HFFc6 (cell line): ENCODE measurements at places on chromosomes 11 and 22. TPM values are rescaled to one million over a fixed set of nuclear protein-coding genes. Genes with fewer than 3 reads are reported as not detected.
A peak's percentile ranks its signal among the peaks of the same experiment; 100 is the strongest.

PTGDR2 gene
- total RNA-seq: not detected in 3 replicates

FAM227A gene
- total RNA-seq: 0.72 to 1.2 TPM (median 0.78 TPM) in 3 replicates

FERMT3 gene
- total RNA-seq: 1.4 to 2.1 TPM (median 1.8 TPM) in 3 replicates

PTPRCAP gene
- not detected in 3 replicates for total RNA-seq

TSSK2 gene
- total RNA-seq: not detected in 3 replicates

HEPHL1 gene
- total RNA-seq: not detected in 3 replicates

KCNQ1OT1 gene
- 0.43 to 0.82 TPM (median 0.46 TPM) in 3 replicates for total RNA-seq

- no peak overlapping the region for H3K27ac ChIP-seq
- H3K27me3 ChIP-seq: peaks cover 5% of the 10 kb centered on the region
- H3K36me3 ChIP-seq: no peaks in the 10 kb centered on the region
- H3K4me3 ChIP-seq: no peak overlapping the region
These were observed 438.9 kb downstream of the TBC1D22A start for GRCh38 chr22:47201186-47201995.

DNA sequence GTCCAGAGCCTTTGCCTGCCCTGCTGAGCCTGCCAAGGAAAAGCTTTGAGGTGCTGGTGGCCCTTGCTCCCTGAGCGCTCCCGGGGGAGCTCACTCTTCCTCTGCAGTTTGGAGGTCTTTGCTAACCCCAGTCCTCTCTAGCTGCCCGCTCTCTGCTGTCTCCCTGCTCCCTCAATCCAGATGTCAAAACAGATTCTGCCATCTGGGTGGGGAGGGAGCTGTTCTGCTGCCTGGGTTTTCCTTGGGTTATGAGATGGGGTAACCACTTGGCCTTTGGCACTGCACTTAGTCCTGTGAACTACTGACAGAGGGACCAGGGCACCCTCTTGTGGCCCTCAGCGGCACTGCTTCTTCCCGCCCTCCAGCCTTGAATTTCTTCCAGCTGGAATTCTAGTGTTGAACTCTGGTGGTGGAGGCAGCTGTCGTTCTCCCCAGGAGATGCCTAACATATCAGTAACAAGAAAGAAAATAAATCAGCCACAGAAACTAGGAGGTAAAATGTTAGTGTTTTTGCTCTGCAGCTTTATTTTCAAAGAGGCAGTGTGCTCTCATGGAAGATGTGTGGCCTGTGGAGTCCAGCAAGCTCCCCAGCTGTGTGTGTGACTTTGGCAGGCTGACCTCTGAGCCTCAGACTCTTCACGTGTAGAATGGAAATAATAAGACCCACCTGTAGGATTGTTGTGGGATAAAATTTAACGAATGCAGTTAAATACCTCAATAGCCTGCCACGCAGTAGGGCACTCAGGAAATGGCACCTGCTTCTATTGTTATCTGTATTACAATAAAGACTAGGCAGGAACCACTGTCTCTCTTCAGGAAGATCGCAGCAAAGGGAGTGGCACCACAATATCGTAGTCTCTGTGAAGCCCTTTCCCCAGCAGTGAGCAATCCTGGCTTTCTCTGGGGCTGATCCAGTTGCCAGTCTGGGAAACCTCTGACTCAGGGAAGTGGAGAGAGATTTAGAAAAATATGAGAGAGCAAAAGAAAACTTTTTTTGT, 23.4 kb downstream of the ARFGAP2 start:
- H3K27ac ChIP-seq: peak overlapping the region; percentile 11; the same call in 1 of the 2 replicates
- no peaks in the 10 kb centered on the region for H3K36me3 ChIP-seq
- H3K4me3 ChIP-seq: no peak overlapping the region
- H3K27me3 ChIP-seq: peaks cover 2% of the 10 kb centered on the region; the same call in 1 of the 2 replicates
- peaks cover 19% of the 10 kb centered on the region for H3K4me1 ChIP-seq

DNA sequence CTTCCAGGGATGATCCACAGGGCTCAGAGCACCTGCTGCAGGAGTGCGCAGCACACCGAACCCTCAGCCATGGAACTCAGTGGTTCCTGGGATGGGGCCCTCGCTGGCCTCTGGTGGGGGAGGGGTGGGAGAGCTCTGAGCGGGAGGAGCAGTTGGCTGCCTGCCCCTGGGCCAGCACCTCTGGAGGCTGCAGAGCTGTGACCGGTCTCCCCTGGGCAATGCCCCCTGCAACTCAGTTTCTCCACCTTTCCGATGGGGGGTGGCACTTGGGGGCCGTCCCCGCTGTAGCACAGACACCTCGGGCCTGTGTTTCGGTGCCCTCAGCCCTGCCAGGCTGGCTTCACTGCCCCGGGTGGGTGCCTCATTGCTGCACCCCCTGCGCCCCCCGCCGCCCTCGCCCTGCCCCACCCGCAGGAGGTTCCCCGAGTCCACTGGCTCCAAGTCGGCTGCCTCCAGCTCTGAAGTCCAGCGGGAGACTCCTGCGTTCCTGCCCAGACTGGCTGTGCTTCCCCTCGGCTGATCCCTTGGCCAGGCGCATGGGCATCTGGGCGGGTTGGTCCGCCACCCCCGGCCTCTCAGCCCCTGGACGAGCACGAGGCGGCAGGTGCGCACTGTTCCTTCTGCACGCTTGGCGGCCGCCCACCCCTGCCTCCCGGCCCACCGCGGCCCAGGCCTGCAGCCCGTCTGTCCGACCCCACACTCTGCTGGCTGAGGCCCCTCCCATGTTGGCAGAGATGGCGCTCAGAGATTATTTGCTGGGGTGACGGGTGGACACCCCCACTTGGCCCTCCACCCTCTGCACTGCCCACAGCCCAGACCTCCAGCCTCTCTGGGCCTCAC, 1.8 kb downstream of the MUC6 start:
- no peak overlapping the region for H3K27ac ChIP-seq
- H3K4me1 ChIP-seq: no peaks in the 10 kb centered on the region
- H3K36me3 ChIP-seq: peaks cover 9% of the 10 kb centered on the region; the same call in 1 of the 2 replicates

GRCh38 chr11:130180896-130181294, 21.3 kb downstream of the ST14 start:
- H3K4me1 ChIP-seq: peaks cover 20% of the 10 kb centered on the region
- H3K36me3 ChIP-seq: no peaks in the 10 kb centered on the region
- H3K27ac ChIP-seq: no peak overlapping the region
- H3K27me3 ChIP-seq: peaks cover 37% of the 10 kb centered on the region

GRCh38 chr11:110896358-110896757, 184.1 kb upstream of the ARHGAP20 start:
- peaks cover 4% of the 10 kb centered on the region for H3K27me3 ChIP-seq
- no peaks in the 10 kb centered on the region for H3K36me3 ChIP-seq
- peaks cover 45% of the 10 kb centered on the region for H3K4me1 ChIP-seq
- DNase-seq: peak; percentile 48
- H3K4me3 ChIP-seq: peak overlapping the region; percentile 18; the same call in 1 of the 2 replicates

- H3K4me3 ChIP-seq: no peak overlapping the region
- H3K27me3 ChIP-seq: peaks cover 5% of the 10 kb centered on the region
- no peak overlapping the region for H3K27ac ChIP-seq
- DNase-seq: no peak
These were observed 25.0 kb upstream of the SLC5A1 start for GRCh38 chr22:32018056-32018455.
